Vagina (tissue), 2 donors: ENCODE measurements at places on chromosomes 16 and 17.
A peak's percentile ranks its signal among the peaks of the same experiment; 100 is the strongest.

DNA sequence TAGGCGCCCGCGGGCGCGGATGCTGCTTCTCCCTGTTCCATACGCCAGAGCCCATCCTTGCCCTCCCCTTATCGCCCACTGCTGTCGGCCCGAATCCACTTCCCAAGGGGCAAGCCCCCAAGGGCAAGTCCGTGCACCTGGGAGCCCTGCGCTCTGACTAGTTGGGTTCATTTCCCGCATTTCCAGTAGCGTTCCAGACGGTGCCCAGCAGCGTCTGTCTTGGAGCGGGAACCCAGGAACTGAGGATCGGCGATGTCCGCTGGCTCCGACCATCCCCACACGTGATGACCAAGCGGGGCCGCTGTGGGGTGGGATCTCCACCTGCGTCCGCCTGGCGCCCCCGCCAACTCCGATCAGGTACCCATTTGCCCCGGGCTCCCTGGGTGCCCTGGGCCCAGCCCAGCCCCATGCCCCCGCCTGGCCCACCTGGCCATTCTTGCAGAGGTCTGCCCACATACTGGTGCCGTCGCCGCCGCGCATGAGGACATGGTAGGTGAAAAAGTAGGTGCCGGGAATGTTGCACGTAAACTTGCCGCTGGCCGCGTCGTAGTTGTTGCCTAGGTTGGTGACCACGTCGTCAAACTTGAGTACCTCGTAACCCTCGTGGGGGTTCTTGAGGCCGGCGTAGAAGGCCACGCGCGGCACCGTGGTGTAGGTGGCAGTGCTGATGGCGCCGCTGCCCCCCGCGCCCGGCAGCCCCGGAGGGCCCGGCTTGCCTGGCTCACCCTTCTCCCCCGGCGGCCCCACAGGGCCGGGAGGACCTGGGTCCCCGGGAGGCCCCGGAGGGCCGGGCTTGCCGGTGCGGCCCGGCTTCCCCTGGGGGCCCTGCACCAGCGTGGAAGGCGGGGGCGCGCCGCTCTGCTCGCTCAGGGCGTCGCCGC is 837 bp downstream of the C1QL1 start:
- no peak for DNase-seq

- DNase-seq = no peak
These were observed 27.9 kb upstream of the SSTR5 start for GRCh38 chr16:1044460-1045309.

- DNase-seq = no peak
These were observed 4.0 kb downstream of the SIAH1 start for GRCh38 chr16:48381201-48381600.

DNA sequence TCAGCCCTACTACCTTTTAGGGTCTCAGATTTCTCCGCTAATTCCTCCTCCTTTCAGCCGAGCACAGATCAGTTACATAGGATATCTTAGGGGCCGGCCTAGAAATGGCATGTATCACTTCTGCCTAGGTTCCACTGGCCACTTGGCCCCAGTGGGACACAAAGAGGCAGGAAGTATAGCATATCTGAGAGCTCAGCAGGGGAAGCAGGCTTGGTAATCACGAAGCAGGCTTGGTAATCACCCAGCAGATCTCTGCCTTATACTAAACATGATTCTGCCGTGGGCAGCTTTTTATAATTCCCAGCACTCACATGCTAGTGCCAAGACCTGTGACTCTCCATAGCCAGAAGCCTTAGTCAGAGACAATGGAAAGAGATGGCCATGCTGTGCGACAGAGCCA is 59.6 kb upstream of the CACNG5 start:
- DNase-seq = no peak

- no peak for DNase-seq
These were observed 893 bp downstream of the KCNH6 start for GRCh38 chr17:63524051-63524450.

- DNase-seq = no peak
These were observed 90.7 kb downstream of the TIMM22 start for GRCh38 chr17:1087381-1088241.

- no peak for DNase-seq
These were observed 59.7 kb downstream of the SHISA6 start for GRCh38 chr17:11300738-11301137.

DNA sequence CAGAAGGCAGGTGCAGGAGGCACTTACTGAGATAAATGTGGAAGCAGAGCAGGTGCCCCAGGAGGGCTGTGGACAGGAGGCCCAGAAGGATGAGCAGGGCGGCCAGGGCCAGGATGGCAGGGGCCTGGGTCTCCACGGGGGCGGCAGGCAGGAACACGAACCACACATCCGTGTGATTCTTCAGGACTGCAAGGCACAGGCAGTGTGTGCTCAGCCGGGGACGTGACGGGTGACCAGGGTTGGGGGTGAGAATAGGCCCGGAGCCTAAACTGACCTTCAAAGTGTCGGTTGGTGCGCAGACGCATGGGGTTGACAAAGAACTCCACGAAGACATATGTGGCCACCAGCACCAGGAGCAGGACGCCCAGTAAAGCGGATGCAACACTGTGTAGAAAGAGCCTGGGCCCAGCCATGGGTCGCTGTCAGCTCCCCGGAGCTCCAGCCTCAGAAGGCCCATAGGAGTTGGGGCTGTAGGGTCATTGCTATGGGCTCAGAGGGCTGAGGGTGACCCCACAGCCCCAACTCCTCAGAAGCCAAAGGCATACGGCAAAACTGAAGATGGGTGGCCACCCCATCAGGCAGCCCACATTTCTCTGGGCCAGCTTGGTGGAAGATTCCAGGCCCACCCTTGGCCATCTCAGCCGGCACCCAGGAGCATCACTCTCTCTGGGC is 5.4 kb upstream of the TPPP3 start:
- DNase-seq = no peak

GRCh38 chr17:3448059-3448665 is 14.5 kb upstream of the OR1E2 start:
- no peak for DNase-seq

GRCh38 chr17:65542610-65543009 is 18.8 kb downstream of the AXIN2 start:
- DNase-seq = no peak

GRCh38 chr17:17836818-17837379 is at the start of gene SREBF1:
TSS of gene SREBF1 (minus strand) at chr17:17836986. CDS start at chr17:17836817, 169 bp downstream.
- DNase-seq = no peak

DNA sequence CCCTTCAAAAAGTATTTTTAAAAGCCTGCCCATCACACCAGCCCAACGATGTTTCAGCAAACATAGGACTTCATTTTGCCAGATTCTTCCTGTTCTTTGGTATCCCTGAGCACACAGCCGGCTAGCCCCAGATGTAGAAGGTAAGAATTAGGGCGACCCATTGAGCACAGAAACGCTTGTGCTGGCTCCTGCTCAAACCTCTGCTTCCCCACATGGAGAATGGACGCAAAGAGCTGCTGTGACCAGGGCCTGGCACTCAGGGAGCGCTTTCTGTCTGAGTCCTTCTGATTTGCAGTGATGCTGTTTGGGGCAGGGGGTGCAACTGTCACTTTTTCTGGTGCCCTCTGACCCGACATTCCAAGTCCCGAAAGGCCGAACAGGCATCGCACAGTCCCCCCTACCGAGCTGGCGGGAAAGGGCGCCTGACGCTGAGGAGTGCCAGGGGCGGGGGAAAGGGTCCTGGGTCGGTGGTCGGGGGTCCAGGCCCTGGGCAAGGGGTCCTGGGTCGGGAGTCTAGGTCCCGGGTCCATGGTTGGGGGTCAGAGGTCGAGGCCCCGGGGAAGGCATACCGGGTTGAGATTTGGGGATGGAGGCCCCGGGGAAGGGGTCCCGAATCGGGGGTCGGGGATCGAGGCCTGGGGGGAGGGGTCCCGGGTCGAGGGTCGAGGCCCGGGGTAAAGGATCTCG is 930 bp downstream of the CHMP1A start:
- no peak for DNase-seq

GRCh38 chr17:66406701-66407644 is 104.6 kb downstream of the PRKCA start:
- DNase-seq = no peak

- DNase-seq = no peak
These were observed at the start of gene EVI2A for GRCh38 chr17:31321481-31321880. TSS of gene EVI2A (minus strand) at chr17:31321622. CDS start at chr17:31319013, 2,609 bp downstream.

GRCh38 chr17:78974635-78975591 is 4.8 kb downstream of the LGALS3BP start:
- peak; percentile 94 for DNase-seq

DNA sequence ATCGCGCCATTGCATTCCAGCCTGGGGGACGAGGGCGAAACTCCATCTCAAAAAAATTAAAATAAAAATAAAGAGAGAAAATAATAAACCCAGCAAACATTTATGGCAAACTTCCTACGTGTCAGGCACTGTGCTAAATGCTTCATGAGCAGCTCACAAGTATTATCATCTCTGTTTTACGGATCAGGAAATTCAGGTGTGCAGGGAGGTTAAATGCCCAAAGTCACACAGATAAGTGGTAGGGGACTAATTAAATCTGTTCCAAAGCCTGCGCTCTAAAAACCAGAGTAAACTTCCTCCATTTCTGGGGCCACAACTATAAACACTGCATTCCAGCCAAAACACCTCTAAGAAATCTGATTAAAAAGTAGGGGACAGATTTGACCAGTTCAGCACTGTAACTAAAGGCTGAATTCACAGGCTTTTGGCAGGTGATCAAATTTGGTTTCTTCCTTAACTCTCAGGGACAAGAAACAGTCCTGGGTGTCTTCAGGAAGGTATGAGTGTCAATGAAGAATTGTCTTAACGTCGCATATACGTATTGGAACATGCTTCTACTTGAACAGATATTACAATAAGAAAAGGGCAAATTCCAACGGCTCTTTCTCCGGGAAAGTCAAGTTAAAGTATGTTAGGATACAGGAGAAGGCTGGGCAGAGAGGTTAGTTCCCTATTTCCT is 996 bp downstream of the STRADA start:
- no peak for DNase-seq

GRCh38 chr16:75244225-75244809 is 7.1 kb downstream of the BCAR1 start:
- DNase-seq = no peak

- DNase-seq = no peak
These were observed 7.8 kb upstream of the ADGRG1 start for GRCh38 chr16:57620335-57621231.

DNA sequence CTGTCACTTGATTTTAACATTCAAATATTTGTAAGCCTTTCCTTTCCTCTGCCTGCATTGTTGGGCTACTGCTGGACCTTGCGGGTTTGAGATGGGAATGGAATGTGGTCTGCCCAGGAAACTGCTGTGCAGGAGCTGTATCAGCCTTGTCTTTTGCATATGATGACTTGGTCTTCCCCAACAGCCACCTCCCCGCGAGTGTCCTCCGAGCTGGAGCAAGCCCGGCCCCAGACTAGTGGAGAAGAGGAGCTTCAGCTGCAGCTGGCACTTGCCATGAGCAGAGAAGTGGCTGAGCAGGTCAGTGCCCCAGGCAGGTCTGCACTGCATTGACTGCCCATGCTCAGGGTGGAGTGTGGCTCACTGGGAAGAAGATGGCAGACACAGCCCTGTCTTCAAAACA is 52.8 kb downstream of the B9D1 start:
- no peak for DNase-seq

DNA sequence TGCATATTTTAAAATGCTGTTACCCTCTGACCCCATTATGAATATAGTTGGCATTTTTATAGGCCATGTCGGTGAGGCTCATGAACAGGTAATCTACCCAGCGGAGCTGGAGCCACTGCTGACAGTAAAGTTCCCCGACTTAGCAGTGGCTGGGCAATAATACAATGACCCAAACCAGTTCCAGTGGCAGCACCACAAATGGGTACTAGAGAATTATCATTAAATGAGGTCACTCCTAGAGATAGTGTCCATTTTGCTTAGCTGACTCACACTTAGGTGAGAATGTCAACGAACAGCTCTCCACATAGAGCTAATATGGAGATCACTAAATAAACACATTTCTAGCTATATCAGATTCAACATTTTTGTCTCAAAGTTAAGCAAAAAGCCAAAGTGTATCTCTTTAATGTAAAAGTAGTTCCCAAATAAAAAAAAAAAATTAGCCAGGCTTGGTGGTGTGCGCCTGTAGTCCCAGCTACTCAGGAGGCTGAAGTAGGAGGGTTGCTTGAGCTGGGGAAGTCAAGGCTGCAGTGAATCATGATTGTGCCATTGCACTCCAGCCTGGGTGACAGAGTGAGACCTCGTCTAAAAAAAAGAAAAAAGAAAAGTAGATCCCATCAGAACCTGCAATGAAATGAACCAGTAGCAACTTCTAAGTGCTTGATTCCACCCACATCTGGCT is 7.4 kb downstream of the MYO1D start:
- DNase-seq = no peak

DNA sequence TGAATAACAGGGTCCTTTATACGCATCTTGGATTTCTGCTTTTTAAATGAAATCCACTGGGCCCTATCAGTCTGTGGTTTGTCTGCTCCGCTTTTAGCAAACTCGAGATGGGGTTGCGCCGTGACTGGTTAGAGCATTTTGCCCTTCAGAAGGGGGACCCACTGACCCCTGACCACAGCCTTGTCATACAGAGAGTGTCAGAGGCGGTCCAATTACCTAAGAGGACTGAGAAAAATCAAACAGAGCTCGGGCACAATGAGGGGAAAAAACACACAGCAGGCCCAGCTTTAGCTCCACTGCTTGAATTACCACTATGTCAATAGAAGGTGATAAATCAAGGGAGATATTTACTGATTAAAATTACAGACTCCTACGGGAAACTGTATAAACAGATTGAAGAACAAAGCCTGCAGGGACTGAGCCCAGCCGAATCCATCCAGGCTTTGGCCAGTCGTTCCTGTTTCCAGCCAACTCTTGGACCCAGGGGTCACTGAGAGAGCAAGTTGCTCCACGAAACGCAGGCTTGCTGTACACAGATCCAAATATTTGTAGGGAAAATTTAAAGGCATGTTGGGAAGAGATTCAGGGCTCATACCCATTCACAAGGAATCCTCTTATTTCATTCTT is 131.9 kb upstream of the ZFHX3 start:
- no peak for DNase-seq

GRCh38 chr17:13114601-13115031 is 96.8 kb upstream of the ELAC2 start:
- no peak for DNase-seq

GRCh38 chr17:77505181-77505639 is 364.4 kb downstream of the SEC14L1 start:
- DNase-seq = no peak

- DNase-seq = no peak
These were observed 84.4 kb upstream of the GPRC5B start for GRCh38 chr16:19968891-19969683.

DNA sequence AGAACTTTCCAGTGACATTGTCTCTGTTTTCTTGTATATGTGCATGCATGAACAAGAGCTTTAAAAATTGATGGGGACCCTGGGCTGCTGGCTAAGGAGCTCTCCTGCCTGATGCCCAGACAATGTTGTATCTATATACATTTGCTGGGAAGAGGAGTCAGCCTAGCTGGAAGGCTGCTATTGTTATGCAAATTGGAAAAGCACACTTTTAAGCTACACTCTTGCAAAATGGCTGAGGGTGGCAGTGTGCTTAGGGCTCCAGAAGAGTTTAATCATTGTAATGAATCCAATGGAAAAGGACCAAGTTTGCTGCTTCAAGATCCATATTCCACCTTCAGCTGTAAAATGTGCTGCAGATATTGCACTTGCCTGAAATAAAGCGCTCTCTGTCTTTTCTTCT is 171.8 kb downstream of the PRKCA start:
- no peak for DNase-seq

- no peak for DNase-seq
These were observed 11.5 kb downstream of the LITAF start for GRCh38 chr16:11575223-11575589.

- DNase-seq = no peak
These were observed 1.7 kb downstream of the CASKIN2 start for GRCh38 chr17:75513641-75514000.
